CD4-positive, alpha-beta T cell treated with Interleukin-4 for 1 hour (primary cell): ENCODE measurements at places on chromosomes 3 and 15.

GRCh38 chr15:91589360-91589759 is 264.1 kb upstream of the SLCO3A1 start:
- no peak for DNase-seq

DNA sequence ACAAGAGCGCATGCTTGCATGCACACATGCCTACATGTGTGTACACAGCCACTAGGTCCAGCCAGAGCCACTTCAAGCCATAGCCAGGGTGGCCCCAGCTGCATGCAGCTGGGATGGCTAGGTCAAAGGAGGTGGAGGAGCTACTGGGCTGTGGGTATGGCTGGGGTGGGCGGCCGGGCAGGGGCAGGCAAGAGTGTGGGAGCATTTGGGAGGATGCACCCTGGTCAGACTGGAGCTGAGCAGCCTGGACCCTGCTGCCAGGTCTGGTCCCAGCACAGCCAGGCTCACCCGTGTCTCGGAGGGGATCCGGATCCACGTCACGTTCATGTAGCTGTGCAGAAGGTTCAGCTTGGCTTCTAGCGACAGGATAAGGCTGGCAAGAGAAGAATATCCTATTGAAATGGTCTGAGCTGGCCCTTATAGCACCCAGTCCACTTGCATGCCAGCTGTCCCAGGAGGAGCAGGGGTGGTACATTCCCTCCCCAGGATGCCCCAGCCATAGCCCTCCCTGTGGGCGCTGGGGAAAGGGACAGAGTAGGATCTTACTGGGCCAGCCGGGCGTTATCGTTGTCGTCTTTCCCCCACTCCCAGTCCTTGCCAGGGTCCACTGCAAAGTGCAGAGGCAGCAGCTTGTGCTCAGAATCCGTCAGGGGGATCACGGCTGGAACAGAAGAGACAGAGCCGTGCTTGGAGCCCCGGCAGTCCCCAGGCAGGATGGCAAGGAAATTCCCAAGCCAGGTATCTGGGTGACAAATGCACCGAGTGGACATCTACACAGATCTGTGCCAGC is 160.5 kb downstream of the KLF13 start:
- no peak for DNase-seq

- no peak for DNase-seq
Observed at GRCh38 chr3:153250446-153250845, 88.4 kb downstream of the RAP2B start.

- DNase-seq = no peak
Observed at GRCh38 chr15:100973351-100974111, 54.4 kb downstream of the LRRK1 start.

- DNase-seq = no peak
Observed at GRCh38 chr15:43932907-43933306, 106.1 kb downstream of the WDR76 start.

- no peak for DNase-seq
Observed at GRCh38 chr3:110654843-110655502, 416.6 kb upstream of the NECTIN3 start.

DNA sequence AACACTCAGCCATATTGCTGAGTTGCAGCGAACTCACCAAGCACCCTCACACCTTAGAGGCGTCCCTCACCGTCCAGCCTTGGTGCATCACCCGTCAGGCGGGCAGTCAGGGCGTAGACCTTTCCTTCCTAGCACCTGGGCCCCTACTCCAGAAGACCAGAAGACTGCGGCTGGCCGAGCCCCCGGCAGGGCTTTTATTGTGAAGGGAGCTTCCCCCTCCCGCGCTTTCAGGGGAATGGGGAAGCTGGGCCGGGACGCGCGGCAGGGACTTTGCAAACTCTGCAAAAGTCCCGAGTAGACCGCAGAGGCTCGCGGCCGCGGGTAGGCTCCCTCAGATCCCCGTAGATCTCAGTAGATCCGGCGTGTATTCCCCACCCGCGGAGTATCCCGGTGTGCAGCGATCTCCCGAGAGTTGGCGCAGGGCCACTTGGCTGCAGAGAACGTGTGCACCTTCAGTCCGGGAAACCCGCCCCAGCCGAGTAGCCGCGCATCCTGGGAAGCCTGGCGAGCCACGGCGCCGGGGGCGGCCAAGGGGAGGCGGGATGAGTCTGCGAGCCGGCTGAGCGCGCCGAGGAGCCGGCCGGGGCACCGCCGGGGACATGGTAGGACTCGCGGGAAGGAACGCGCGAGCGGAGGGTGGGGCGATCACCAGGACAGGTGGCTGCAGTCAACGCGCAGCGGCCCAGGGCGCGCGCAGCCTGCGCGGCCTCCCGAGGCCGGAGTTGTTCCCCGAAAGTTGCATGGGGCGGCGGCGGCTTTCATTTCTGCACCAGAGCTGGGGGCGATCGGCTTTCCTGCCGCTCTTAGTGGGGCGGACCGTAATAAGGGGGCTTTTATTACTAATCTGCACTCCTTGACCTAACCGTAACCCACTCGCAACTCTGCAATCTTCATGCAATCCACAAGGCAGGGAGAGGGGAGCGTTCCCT is at the start of gene GASK1A:
Gene GASK1A, plus strand, starts transcription at position 268 of the 929 bp plus-strand sequence. Its CDS starts 332 bp downstream, at position 600.
- no peak for DNase-seq

DNA sequence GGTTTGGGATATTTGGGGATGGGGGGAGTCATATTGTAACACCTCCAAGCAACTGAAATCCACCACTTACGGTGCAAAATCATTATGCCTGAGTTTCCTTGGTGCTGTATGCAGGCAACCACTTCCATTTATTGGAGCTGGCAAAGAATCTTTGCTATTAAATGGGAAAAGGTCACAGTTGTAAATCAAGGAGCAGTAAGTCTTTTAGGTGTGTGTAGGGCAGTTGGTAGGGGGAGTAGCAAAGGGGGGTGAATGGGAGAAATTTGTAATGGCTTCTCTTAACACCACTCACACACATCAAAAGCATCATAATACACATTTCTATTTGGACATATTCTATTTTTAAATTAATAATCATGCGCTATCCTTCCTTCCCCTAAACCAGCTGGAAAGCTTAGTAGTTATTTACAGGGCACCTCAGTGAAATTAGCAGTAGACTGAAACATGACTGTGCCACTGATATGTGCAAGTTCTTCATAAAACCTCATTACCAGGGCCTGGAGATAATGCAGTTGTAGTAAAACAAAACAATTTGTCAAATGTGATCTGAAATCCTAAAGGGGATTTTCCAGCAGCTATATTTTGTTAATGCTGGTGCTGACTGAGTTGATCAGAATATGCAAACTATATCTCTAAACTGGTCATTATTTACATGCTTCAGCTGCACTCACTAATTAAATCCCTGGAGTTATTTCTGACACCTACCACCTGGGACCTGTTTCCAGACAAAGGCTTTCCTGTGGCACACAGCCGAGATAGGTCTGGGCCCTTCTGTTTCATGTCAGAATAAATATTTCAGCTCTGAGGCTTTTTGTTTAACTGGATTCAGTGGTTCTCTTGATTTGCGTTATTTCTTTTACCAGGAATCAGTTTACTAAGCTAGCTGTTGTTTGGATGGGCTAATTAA is 90.1 kb downstream of the B3GALNT1 start:
- DNase-seq = no peak

DNA sequence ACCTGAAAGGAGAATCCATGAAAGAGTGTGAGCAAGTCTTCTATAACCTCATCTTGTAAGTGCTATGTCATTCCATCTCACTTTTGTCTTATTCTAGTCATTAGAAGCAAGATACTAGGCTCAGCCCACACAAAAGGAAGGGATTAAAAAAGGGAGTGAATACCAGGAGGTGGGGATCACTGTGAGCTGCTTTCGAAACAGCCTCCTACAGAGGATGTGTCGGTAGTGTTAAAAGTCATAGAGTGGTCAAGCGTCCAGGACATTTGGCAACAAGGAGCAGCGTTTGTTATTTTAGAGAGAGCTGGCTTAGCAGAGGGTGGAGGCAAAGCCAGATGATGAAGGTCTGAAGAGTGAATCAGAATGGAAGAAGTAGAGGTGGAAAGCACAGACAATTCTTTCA is 11.7 kb upstream of the ZNF148 start:
- DNase-seq = no peak

- no peak for DNase-seq
Observed at GRCh38 chr3:77251136-77251535, 211.2 kb downstream of the ROBO2 start.

- DNase-seq = no peak
Observed at GRCh38 chr15:79329171-79329611, 18.3 kb downstream of the TMED3 start.
